CD4-positive, alpha-beta T cell treated with Interleukin-6 for 4 hours (primary cell): ENCODE measurements at places on chromosomes 12 and 14.

GRCh38 chr12:80142640-80143039 lies 43.3 kb downstream of the OTOGL start:
- DNase-seq: no peak

DNA sequence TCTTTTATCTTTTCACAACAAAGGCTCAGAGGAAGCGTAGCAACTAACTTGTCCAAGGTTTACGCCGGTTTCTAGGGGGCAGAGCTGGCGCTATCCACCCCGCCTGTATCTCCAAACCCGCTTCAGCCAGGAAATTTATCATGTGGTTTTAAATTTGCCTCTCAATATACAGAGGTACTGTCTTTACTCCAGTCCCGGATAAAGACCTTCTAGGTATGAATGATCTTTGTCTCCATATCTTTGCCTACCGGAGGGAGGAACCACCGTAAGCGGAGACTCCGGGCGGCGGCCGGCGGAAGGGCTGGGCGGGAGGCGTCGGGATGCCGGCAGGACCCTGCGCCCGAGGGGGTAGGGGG lies 693 bp upstream of the RIMKLB start:
- peak; percentile 24 for DNase-seq

DNA sequence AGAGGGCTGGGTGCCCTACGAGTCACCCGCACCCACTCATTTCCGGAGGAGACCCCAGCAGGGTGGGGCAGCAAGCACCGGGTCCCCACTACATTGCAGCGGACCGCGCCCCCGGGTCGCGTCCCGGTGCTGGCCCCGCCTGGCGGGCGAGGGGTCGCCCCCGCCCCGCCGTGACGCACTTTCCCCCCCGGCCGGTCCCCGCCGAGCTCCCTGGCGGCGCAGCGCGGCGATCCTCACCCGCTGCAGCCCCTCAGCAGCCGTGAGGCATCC lies 106.1 kb downstream of the PRICKLE1 start:
- peak; percentile 5 for DNase-seq

- DNase-seq: no peak
Measured at GRCh38 chr14:30771595-30771994, 102.8 kb upstream of the COCH start.

- peak; percentile 35 for DNase-seq
Measured at GRCh38 chr12:132475304-132476037, 14.5 kb upstream of the FBRSL1 start.

GRCh38 chr14:64337888-64338615 lies 43.9 kb upstream of the ESR2 start:
- DNase-seq: no peak

GRCh38 chr14:32702562-32702961 lies 236.1 kb upstream of the NPAS3 start:
- DNase-seq: peak; percentile 2

DNA sequence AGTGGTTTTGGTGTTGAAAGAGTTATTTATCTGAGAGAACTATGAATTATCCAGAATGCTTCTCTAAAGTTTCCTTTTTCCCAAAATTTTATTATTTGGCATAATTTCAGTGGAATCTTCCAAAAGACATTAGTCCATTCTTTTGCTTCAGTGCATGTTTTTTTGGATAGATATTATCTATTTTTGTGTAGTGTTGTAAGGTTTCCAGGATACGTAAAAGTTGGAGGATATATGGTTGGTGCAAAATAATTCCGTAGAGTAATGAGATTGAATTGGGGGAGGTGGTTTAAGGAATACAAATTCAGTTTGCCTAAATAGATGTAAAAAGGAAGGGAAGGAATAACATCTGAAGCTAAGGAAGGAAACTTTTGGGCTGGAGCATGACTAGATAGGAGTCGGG lies 186.6 kb downstream of the RGS6 start:
- DNase-seq: no peak

DNA sequence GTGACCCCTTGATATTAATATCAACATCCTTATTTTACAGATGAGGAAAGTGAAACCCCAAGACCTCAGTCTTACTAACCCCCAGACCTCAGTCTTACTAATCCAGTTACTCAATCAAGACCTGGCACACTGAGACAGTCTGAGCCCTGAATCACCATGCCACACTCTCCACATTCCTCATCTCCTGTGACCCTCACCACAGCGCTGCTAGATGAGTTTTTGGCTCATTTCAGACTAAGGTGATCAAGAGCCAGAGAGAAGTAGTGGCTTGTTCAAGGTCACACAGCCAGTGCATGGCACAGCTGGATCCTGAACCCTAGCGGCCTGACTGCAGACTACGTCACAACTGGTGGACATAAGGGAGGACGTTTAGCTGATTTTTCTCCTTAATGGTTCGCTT lies 579.2 kb downstream of the BCL11B start:
- DNase-seq: no peak

DNA sequence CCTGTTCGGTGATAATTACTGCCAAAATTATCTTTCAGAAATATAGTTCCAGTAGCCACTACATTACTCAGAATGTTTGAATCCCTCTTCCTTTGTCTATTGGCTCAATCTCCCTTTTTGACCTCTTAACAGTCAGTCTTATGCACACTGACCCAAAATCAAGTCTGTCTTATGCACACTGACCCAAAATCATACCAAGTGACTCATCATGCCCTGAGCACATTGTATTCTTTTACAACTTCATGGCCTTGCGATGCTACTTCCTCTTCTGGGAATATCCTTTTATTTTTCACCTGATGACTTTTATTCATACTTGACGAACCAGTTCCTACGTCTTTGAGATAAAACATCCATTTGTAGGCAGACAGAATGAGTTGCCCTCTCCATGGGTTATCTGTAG lies 182.3 kb downstream of the NPAS3 start:
- no peak for DNase-seq

DNA sequence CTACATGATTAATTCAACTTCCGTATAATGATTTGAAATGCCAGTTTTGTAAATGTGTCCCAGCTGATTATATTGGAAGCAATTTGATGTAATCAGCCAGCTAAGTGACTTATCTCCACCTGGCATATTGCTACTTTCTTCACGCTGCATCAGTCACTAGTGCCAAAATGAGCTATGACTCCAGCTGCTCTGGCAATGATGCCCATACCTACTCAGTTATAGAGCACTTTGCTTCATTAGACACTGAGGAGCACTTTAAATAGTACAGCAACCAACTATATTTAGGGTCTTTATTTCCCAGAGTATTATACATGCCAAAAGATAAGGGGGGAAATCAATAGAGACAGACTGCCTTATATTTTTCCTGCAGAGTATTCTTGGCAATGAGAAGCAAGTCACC lies 67.9 kb upstream of the LIN7A start:
- no peak for DNase-seq

- DNase-seq: no peak
Measured at GRCh38 chr12:116135209-116135930, 142.1 kb downstream of the MED13L start.

GRCh38 chr12:51855586-51856428 lies 7.3 kb upstream of the FIGNL2 start:
- no peak for DNase-seq

- no peak for DNase-seq
Measured at GRCh38 chr12:28040246-28040645, 67.7 kb upstream of the PTHLH start.

- no peak for DNase-seq
Measured at GRCh38 chr12:116390401-116391335, 113.2 kb upstream of the MED13L start.

GRCh38 chr14:102150744-102151143 lies 11.0 kb downstream of the WDR20 start:
- no peak for DNase-seq

DNA sequence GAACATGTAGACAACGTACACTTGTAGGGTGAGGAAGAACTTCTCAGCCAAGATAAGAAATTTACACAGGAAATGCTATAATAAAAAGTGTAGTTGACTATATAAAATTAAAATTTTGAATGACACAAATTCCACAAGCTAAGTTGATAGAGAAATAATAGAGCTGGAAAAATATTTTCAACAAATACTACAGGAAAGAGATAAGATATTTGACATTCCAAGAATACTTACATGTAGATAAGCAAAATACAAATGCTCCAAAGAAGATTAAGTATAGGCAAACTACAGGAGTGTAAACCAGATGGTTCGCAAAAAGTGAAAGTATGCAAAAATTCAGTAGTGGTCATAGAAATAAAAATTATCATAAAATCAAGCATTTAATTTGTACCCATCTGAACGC lies 49.2 kb upstream of the ANP32D start:
- DNase-seq: no peak

DNA sequence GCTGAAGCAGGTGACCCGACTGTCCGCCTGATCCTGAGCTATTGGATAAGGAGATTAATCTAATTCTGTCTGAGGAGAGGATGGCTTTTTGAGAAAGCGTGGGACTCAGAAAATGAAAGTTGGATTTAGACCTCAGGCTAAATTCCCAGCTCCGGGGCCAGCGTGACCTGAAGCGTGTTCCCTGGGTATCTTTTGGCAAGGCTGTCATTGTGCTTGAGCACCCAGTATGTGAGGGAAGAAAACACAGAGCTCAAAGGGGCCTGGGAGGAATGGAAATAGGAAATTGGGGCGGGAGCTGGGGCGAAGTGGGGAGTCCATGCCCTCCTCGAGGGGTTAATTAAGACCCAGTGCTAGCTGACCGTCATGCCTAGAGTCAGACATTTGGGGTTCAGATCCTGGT lies 17.5 kb upstream of the CCDC63 start:
- no peak for DNase-seq

DNA sequence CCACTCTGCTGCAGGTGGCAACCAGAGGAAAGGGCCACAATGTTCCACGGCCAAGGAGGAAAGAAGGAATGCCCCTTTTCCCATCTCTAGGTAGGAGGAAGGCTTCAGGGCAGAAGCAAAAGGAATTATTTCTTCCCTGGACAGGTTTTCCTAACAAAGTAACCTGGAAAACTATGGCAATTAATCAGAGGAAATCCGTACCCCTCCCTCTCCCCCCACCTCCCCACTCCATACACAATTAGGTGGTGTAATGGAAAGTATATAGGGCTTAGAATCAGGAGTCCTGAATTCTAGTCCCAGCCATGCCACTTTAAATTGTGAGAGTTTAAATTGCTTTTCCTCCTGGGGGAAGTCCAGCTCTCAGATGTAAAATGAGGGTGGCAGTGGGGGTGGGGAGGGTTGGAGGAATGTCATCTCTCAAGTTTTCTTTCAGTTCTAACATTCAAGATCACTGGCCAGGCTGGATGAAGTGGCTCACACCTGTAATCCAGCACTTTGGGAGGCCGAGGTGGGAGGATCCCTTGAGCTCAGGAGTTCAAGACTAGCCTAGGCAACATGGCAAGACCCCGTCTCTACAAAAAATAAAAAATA lies 1.7 kb downstream of the DHH start:
- no peak for DNase-seq

GRCh38 chr12:82793751-82794281 lies 107.1 kb downstream of the TMTC2 start:
- DNase-seq: no peak

GRCh38 chr12:127416796-127417195 lies 850.2 kb upstream of the TMEM132C start:
- no peak for DNase-seq

- DNase-seq: no peak
Measured at GRCh38 chr14:73173092-73173735, 36.9 kb downstream of the PSEN1 start.

DNA sequence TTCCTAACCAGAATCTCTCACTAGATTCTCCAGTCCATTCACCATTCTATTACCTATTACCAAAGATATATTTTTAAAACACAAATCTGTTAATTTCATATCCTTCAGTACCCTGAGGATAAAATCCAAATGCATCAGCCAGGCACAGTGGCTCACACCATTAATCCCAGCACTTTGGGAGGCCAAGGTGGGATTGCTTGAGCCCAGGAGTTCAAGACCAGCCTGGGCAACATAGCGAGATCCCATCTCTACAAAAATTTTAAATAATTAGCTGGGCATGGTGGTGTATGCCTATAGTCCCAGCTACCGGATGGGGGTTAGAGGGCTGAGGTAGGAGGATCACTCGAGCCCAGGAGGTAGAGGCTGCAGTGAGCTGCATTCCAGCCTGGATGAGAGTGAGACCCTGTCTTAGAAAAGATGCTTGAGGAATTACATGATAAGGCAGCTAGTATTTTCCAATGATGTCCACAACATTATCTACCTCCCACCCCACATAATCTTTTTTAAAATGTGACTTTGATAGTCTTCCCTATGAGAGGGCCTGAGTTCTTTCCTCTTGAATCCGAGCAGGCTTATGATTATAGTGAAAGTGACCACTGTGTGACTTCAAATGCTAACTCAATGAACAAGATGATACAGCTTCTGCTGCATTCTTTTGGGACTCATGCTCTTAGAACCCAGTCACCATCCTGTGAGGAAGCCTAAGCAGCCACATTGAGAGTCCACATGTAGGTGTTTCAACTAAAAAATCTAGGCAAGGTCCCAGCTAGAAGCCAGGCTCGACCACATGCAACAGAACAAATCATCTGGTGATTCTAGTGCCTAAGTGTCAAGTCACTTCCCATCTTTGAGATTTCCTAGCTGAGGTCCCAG lies 18.0 kb downstream of the HECTD1 start:
- DNase-seq: no peak

DNA sequence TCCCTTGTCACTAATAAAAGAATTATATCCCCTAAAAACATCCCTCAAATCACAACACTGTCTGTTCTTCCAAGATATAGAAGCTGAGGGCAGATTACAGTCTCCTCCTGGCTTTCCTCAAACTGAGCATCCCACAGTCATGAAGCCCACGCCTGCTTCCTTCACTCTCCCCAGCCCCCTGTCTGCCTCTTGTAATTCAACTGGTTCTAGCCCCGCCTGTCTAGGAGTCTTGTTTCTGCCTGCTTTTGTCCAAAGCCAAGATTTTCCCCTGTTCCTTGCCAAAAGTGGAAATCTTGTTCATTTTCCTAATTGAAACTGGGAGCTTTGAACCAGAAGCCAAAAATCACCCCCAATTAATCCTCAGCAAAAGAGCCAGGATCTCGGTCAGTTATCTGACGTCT lies 35.9 kb upstream of the PWP1 start:
- DNase-seq: no peak

DNA sequence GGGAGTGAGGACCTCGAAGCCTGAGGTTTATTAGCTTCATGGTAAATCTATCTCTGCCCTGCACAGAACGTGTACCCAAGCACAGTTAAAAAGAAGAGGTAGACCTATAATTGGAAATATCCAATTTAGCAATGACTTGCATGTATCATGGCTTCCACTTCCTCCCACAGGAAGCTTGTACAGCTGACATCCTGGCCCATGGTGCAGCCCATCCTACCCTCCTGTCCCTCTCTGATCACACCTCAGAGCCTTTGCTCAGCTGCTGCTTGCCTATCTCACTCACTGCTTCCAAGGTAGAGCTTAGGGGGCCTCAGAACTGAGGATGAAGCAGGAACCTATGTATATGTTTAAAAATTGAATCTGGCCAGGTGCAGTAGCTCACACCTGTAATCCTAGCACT lies 4.3 kb upstream of the BCDIN3D start:
- DNase-seq: no peak

DNA sequence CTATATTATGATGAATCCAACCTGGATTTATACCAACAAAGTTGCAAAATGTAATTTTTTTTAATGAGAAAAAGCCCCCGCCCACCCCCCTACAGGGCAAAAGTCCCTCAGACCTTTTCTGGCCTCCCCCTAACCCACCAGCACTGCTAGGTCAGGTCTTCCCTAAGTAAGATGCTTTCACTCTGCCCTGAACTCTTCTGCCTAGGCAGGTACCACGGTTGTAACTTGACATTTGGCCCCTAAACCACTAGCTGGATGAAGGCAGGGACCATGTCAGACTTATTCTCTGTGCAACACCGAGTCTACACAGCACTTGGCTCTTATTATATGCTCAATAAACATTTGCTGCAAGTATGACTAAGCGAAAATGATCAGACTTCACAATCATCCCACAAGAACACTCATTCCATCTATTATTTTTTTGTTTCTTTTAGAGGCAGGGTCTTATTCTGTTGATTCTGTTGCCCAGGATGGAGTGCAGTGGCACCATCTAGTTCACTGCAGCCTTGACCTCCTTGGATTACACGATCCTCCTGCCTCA lies 63.2 kb downstream of the SPRING1 start:
- DNase-seq: no peak
